ENCODE measurements at places on chromosomes 5 and 9.
A peak's percentile ranks its signal among the peaks of the same experiment; 100 is the strongest.

GRCh38 chr5:107373549-107374263, 297.0 kb downstream of the EFNA5 start:
- no peak for DNase-seq

DNA sequence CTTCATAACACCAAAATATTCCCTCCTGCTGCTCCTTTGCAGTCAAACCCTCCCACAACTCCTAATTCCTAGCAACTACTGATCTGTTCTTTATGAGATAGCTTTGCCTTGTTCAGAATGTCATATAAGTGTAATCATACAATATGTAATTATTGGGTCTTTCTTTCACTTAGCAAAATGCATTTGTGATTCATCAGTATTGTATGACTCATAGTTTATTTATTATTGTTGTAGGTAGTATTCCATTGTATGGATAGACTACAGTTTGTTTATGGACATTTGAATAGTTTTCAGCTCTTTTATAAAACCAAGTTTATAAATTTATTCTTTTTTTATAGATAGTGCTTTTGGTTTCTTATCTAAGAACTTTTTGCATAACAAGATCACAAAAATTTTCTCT, 468.2 kb upstream of the KIF2A start:
- no peak for DNase-seq

- no peak for DNase-seq
These were observed 19.1 kb upstream of the DELE1 start for GRCh38 chr5:141904551-141904950.

DNA sequence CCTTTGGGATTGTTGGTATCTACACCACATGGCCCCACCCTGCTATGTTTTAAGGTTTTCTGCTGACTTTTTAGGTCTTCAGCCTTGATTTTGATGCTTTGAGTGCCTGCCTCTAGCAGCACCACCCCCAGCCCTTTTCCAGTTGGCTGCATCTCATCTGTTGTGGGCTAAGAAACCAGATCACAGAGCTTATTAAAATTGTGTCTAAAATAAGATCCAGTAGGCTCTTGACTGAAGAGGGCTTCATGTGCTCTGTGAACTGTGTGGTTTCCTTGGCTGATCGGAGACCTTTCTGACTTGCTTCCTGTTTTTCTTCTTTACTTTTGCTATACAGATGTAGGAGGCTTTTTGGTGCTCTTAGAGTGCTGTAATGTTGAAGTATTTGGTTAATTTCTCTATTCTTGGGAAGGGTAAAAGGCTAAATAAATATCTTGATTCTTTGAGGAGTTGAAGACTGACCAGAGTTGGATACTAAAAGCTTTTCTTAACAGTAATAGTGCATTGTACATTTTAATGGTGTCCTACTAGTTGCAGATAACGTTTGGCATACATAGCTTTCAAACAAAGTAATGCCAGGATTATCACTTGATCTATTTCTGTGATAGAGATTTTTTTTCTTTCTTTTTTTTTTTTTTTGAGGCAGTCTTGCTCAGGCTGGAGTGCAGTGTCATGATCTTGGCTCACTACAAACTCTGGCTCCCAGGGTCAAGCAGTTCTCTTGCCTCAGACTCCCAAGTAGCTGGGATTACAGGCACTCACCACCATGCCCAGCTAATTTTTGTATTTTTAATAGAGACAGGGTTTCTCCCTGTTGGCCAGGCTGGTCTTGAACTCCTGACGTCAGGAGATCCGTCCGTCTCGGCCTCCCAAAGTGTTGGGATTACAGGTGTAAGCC, 4.5 kb downstream of the UBE2D2 start:
- DNase-seq, result peak; percentile 55

DNA sequence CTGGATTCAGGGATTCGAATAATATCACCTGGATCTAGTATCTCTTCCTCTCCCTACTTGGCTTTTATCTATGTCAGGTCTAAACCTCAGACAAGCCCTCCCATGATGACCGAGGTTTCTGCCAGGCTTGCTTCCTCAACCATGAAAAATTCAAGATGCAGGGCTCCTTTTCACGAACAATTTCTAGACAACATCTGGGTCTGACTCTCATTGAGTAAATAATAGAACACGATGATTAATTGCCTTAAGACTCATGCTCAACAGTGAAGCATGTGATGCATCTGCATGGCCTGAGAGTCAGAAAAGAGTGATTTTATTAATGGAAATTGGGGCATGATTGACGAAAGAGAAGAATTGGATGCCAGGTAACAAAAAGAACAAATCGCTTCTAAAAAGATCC, 277.2 kb upstream of the ZNF608 start:
- no peak for DNase-seq

GRCh38 chr5:172133359-172134029, 54.5 kb downstream of the STK10 start:
- no peak for DNase-seq

GRCh38 chr5:181187500-181188213, 17.3 kb downstream of the TRIM7 start:
- DNase-seq, result no peak

DNA sequence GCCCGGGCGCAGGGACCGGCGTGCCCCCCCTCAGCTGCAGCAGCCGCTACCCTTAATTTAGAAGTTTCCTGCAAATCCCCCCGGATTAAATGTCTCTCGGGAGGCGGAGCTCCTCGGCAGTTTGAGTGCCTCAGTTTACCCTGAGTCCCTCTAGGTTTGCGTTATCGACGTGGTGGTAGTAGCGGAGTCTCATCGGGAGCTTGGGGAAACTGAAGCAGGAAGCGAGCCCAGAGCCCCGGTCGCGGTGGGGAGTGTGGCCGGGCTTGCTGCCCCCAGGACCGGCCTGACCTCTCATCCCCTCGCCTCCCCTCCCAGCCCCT, 529 bp upstream of the TPM2 start:
- no peak for DNase-seq

- no peak for DNase-seq
These were observed 5.5 kb downstream of the PHF24 start for GRCh38 chr9:34963552-34963951.

GRCh38 chr5:39570403-39571027, 145.7 kb upstream of the DAB2 start:
- DNase-seq, result no peak

DNA sequence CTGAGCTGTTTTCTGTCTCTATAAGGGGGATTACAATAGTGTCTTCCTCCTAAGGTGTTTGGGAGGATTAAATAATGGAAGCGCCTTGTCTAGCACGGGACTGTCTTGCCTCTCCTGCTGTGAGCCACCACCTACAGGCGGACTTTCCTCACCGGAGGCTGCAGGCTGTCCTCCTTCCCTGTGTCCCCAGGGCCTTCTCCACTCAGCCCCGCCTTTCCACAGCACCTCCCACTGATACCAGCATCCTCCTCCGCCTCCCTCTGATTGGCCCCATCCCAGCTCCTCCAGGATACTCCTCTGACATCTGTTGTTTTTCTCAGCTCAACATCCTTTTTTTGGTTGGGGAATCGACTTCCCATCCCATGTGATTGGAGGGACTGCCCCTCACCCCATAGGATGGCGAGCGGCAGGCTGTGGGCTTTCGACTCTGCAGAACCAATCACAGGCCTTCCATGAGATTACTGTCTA, 851 bp upstream of the ZDHHC12 start:
- peak; percentile 25 for DNase-seq

- DNase-seq, result no peak
These were observed 95.2 kb downstream of the DEPDC1B start for GRCh38 chr5:60604771-60605170.

- DNase-seq, result no peak
These were observed 314.5 kb downstream of the ADGRV1 start for GRCh38 chr5:90873033-90873517.

- DNase-seq, result no peak
These were observed 74.4 kb downstream of the FGF18 start for GRCh38 chr5:171493646-171494393.

DNA sequence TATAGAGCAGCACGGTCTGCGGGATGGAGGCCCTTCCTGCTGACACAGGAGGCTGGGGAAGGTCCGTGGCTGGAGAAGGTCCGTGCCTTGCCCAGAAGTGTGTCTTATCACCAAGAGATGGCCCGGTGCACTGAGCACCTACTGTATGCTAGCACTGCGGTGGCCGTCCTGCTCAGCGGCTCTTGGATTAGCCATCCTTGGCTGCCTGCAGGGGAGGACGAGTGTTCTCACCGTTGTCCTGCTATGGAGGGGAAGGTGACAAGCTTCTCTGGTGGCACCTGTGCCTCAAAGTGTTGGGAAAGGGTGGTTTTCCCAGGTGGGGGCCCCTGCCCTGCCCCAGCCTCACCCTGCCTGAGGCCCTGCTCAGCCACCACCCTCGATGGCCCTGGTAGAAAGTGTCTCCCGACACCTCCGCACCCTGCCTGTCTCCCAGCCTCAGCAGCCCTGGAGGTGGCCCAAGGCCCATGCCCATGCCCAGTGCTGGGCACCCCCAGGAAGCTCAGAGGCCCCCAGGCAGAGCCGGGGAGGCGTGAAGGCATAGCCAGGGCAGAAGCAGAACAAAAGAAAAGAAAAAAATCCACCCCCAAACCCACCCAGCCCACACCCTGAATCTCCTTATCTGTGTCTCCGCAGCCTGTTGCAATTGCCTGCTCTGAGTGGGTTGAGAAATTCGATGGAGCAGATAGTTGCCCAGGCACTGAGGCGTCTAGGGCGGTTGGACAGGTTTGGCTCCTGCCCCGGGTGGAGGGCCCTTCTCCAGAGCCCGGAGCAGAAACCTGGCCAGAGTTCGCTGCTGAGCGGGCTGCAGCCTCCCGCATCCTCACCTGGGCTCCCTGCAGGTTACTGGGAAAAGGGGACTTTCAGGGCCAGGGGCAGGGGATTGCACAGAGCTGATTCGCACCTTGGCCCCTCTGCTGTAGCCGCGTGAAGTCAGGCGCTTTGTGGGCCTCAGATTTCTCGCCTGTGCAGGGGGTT, 30.5 kb downstream of the RXRA start:
- DNase-seq, result no peak

DNA sequence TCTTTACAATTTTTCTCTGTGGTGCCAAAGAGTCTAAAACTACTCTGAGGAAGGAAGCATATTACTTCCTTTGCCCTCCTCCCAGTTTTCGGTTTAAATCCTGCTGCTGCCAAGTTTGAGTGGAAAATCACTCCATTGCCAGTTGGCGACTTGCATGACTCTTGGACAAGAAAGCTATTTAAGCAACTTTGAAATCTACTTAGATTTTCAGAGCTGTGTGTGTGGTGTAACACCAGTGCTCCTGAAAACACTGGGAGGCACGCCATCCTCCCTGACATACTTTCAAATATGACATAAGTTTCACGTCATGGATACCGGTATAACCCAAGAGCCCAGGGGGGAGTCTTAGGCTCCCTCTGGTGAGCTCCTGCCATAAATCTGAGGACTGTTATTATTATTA, 83.5 kb upstream of the RIOK2 start:
- DNase-seq, result no peak

DNA sequence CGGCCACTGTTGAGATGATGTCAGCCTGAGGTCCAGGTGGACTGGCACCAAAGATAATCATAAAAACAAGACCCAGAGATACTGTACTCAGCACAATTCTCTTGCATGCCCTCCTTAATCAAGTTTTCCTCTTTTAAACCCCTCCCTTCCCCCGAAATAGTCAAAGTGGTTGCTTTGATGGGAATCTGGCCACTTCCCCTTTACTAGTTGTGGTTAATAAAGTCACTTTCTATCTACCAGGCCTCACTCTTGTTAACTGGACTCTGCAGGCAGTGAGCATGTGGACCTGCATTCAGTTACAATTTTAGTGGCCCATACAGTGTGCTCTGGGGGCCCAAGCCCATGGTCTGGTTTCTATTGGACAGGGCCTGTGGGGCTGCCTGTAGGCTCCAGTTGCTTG, 17.5 kb downstream of the FBP2 start:
- no peak for DNase-seq

DNA sequence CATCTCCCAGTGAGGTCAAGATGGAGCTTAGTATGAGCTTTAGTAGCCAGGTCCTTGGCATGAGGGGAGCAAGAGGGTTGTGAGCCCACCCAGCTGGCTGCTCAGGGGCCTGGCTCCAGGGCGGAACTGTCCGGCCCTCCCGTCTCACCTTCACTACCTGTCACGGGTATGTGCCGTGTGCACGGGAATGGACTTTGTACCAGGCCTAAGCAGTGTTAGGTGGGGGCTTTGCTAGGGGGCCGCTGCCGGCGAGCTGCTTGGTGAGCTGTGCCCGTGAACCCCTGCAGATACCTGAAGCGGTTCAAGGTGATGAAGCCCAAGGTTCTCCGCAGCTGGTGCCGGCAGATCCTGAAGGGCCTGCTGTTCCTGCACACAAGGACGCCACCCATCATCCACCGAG, 46.7 kb downstream of the WNK2 start:
- DNase-seq, result no peak

DNA sequence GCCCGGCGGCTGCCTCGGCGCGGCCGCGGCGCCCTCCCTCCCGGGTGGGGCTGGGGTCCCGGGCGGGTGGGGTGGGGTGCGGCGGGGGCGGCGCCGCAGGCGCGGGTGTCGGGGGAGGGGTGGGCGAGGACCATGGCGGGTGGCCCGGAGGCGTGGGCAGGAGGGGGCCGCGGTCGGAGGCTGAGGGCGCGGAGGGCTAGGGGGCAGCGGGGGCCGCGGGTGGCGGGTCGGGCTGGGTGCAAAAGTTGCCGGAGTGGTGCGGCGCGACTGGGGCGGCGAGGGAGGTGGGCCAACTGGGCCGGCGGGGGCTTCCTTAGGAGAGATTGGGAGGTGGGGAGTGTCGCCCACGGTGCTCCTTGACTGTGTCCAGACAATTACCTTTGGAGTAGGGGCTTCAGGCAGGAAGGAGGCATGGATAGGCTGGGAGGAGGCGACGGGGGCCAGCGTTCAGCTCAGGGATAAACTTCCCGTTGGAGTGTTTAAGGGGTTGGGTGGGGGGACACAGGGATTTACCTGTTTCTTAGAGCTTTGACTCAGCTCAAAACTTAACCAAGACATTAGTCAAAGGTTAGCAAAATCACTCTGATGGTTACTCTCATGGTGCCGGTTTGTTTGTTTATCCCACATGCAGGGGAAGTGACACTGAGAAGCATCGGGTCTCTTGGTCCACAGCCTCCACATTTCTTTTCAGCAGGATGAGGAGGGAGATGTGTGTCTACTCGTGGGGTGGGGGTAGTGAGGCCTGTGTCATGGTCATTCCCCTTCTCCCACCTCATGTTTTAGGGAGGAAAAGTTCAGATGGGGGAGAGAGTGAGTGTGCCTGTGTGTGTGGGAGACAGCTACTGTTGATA, 859 bp downstream of the CSNK1G3 start:
- DNase-seq, result peak; percentile 16

DNA sequence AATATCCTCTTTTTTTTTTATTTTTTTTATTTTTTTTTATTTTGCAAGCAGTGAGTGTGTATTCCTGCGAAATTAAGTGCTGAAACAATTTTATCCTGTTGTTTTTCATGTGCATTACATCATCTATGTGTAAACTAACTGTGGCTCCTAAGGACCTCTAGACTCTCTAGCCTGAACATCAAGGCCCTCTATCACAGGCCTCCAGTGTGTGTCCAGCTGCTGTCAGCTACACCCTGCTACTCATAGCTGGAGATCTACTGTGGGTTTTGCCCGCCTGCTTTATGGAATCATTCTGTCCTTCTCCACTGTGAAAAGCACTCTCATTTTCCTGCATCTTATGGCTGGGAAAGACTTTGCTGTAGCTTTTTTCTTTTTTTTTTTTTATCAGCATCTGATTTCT, 157.8 kb downstream of the KCTD16 start:
- no peak for DNase-seq

Data from effector CD4-positive, alpha-beta T cell (primary cell).